Stimulated activated CD8-positive, alpha-beta memory T cell treated with anti-CD3 and anti-CD28 coated beads, Interleukin-4, amount 100 ng/mL, for 4 hours (primary cell): ENCODE measurements at places on chromosomes 5 and 9.

GRCh38 chr5:167158588-167158987, 1132.9 kb upstream of the WWC1 start:
- DNase-seq, result no peak

DNA sequence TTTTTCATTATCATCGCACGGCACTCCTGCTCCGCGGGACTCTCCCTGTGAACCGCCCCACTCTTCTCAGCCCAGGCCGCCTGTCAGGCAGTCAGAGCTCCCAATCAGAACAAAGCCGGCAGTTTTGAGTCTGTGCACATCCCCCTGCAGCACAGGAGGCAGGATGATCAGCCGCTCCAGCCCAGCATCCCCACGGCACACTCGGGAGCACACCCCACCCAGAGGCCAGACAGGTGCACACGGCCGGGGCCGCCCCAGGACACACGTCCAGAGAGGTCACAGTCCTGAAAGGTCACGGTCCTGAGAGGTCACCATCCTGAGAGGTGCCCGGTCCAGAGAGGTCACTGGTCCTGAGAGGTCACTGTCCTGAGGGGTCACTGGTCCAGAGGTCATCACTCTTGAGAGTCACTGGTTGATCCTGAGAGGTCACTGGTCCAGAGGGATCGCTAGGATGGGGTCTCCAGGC, 8.4 kb downstream of the TPPP start:
- DNase-seq, result no peak

GRCh38 chr9:89160806-89161205, 17.8 kb downstream of the SHC3 start:
- DNase-seq, result no peak

GRCh38 chr5:7088849-7089248, 307.1 kb upstream of the ADCY2 start:
- DNase-seq, result no peak

DNA sequence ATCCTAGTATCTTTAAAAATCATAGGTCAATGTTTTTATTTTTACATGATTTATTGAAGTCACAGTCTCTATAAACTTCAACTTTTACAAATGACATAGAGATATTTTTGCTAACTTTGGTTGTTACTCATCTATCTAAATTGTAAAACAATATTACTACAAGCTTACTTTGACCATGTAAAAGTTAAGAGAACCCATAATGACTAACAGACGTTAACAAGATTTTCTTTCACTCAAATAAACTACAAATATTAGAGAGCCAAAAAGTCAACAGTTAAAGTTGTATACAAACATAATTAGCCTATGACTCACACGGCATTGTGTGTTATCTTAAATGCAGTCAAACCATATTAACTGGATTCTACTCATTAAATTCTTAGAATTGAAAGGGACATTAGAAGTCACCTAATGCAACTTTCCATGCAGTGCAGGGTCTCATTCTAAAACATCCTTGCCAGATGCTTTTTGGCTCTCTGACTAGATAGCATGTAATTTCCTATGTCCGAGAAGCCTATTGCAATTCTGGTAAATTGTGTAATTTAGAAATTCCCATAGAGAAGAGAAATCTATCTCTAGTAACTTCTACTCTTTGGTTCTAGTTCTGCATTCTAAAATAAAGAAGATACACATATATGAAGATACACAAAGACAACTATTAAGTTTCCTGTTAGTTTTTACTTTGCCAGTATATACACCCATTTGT, 42.2 kb upstream of the UGT3A2 start:
- DNase-seq, result no peak

- DNase-seq, result no peak
Measured at GRCh38 chr5:112396430-112396829, 22.6 kb downstream of the EPB41L4A start.
